ENCODE measurements at places on chromosomes 6 and 20. TPM values are rescaled to one million over a fixed set of nuclear protein-coding genes. Genes with fewer than 3 reads are reported as not detected.

Gene FRK
- total RNA-seq = 6.9 TPM

Gene BPIFB1
- 2.1 TPM for total RNA-seq

Gene PIGT
- 91.8 TPM for total RNA-seq

Gene PNPLA1
- total RNA-seq = 2.0 TPM

Gene PDE7B
- total RNA-seq = 6.3 TPM

Gene MEI4
- total RNA-seq = not detected

Gene DPPA5
- 4.1 TPM for total RNA-seq

Gene SYCP2L
- 3.7 TPM for total RNA-seq

DNA sequence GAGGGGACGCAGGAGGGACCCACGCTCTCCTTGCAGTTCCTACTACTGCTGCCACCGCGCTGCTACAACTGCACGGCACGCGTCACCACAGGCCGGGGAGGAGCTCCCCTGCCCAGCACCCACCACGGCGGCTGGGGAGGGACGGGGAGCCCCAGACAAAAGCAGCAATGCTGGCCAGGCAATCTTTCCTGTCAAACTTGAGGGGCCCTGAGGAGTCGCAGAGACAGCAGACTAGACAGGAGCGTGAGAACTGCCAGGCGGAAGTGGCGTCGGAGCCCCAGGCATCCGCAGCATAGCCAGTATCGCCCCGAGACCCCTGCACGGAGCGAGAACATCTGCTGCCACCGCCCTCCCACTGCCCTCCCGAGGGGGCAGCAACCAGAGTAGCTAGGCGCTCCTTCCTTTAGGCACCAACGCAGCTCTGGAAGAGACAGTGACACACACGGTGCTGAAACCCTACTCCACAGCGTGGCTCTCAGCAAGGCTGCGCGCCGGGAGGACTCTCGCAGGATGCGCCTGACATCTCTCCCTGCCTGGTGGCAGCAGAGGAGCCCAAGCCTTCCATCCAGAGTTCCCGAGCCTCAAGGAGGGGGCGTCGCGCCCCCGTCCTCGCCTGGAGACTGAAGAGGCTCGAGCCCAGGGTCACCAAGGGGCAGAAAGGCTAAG lies 2.2 kb downstream of the TAF4 start:
- H3K36me3 ChIP-seq = no peaks in the 10 kb centered on the region
- no peaks in the 10 kb centered on the region for H3K27me3 ChIP-seq
- H3K4me3 ChIP-seq = peak overlapping the region; percentile 26
- no peak overlapping the region for H3K27ac ChIP-seq
- H3K4me1 ChIP-seq = peaks cover 17% of the 10 kb centered on the region

GRCh38 chr6:109875973-109876372 lies 102.1 kb upstream of the GPR6 start:
- H3K4me1 ChIP-seq = no peaks in the 10 kb centered on the region
- no peak overlapping the region for H3K4me3 ChIP-seq
- H3K36me3 ChIP-seq = no peaks in the 10 kb centered on the region
- H3K27me3 ChIP-seq = no peaks in the 10 kb centered on the region

GRCh38 chr6:161917645-161918044 lies 643.8 kb upstream of the AGPAT4 start:
- no peaks in the 10 kb centered on the region for H3K36me3 ChIP-seq
- H3K27ac ChIP-seq = no peak overlapping the region
- H3K4me3 ChIP-seq = no peak overlapping the region
- no peaks in the 10 kb centered on the region for H3K4me1 ChIP-seq
- no peak for DNase-seq
- no peaks in the 10 kb centered on the region for H3K27me3 ChIP-seq

DNA sequence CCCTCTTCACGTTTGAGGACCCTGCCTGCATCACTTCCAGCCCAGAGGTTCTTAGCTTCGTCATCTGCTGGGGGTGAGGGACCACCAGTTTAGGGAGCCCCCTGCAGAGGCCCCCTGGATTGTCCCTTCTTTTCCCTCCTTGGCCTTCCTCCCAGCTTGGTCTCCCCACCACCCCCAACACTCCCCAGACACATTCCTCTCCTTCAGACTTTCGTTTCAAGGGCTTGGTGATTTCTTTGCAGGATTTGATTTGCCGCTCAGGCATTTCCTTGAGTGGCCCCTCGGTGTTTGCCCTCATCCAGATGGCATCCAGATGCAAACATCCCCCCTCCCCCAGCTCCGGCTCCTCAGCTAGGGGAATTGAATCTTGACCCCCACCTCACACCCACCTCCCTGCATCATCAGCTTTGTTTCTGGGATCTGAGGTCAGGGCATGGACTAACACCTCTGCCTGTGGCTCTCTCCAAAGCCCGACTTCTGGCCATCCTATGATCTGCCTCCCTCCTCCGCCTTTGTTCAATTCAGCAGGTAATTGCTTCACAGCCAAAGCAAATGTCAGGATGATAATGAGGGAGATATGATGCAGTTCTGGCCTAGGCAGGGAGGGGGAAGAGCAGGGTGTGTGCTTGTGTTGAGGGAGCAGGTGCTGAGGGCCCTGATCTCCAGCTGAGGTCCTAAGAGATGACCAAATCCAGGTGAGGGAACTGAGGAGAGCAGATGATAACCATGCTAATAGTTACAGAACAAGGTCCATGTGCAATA lies 141.5 kb downstream of the VEGFA start:
- H3K27ac ChIP-seq = no peak overlapping the region
- H3K4me1 ChIP-seq = no peaks in the 10 kb centered on the region
- DNase-seq = no peak
- no peak overlapping the region for H3K4me3 ChIP-seq

DNA sequence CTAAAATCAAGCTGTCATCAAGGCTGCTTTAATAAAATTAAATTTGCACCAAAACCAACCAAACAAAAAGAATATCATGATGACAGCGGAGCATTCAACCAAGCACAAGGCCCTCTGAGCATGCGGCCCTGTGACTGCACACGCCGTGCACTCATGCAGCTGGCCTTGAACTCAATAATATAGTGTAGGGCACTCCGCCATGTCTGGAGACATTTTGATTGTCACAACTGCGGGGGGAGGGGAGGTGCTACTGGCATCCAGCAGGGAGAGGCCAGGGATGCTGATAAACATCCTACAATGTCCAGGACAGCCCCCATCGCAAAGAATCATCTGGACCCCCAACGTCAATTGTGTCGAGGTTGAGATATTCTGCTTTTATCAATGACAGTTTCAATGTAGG lies 9.7 kb downstream of the MOCS3 start:
- H3K4me1 ChIP-seq = no peaks in the 10 kb centered on the region
- no peak for DNase-seq
- no peaks in the 10 kb centered on the region for H3K27me3 ChIP-seq
- no peaks in the 10 kb centered on the region for H3K36me3 ChIP-seq

GRCh38 chr6:87738744-87739143 lies 36.7 kb upstream of the AKIRIN2 start:
- no peak for DNase-seq
- no peak overlapping the region for H3K27ac ChIP-seq

DNA sequence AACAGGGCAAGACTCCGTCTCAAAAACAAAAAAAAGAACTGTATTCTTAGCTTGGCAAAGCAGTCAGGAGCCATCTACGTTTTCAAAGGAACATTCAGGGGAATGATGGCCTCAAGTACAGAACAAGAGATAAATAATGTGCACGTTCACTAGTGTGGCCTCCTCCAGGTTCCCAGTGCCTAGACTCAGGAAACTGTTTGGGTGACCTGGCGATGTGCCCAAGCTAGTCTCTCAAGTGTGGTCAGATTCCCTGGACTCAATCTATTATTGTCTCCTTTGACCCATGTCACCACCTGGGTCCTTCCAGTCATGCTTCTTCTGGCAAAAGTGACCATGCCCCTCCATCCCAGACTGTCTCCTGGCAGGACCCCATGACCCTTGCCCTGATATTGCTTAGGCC lies 23.7 kb downstream of the TRAF3IP2 start:
- H3K36me3 ChIP-seq = no peaks in the 10 kb centered on the region
- H3K4me1 ChIP-seq = peaks cover 4% of the 10 kb centered on the region
- no peak overlapping the region for H3K27ac ChIP-seq
- no peak for DNase-seq

GRCh38 chr6:2718334-2719092 lies 32.2 kb downstream of the MYLK4 start:
- no peaks in the 10 kb centered on the region for H3K4me1 ChIP-seq
- no peak for DNase-seq
- no peaks in the 10 kb centered on the region for H3K27me3 ChIP-seq
- H3K36me3 ChIP-seq = no peaks in the 10 kb centered on the region
- H3K27ac ChIP-seq = no peak overlapping the region

DNA sequence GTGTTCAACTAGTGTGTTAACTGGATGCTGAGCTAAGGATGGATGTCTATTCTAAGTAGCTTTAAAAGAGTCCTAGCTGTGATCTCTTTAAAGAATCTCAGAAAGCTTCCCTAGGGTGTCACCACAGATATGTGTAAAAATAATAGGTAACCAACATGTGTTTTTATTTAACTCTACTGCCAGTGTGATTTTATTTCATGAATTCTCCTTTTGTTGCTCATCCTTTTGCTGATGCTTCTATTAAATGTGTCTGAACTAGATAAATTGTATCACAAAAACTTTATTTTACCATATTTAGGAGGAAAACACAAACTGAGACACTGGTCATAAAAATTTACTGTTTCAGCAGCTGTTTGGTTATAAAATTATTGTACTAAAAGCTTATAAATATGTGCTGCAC lies 809.4 kb upstream of the CITED2 start:
- H3K36me3 ChIP-seq = no peaks in the 10 kb centered on the region
- DNase-seq = no peak
- no peak overlapping the region for H3K4me3 ChIP-seq
- no peaks in the 10 kb centered on the region for H3K4me1 ChIP-seq
- no peak overlapping the region for H3K27ac ChIP-seq
- no peaks in the 10 kb centered on the region for H3K27me3 ChIP-seq
